ENCODE measurements at places on chromosomes 1 and 21.
A peak's percentile ranks its signal among the peaks of the same experiment; 100 is the strongest.

GRCh38 chr1:238777551-238777950, 608.8 kb upstream of the CHRM3 start:
- H3K27ac ChIP-seq: no peak overlapping the region
- no peaks in the 10 kb centered on the region for H3K36me3 ChIP-seq
- DNase-seq: no peak

GRCh38 chr1:31523769-31524168, 52.5 kb upstream of the TINAGL1 start:
- no peak overlapping the region for H3K4me3 ChIP-seq
- no peak for DNase-seq
- H3K4me1 ChIP-seq: peaks cover 42% of the 10 kb centered on the region
- H3K27me3 ChIP-seq: no peaks in the 10 kb centered on the region
- H3K27ac ChIP-seq: peak overlapping the region; percentile 61
- no peaks in the 10 kb centered on the region for H3K36me3 ChIP-seq

- H3K27me3 ChIP-seq: no peaks in the 10 kb centered on the region
- H3K27ac ChIP-seq: no peak overlapping the region
- H3K4me3 ChIP-seq: no peak overlapping the region
- no peak for DNase-seq
Measured at GRCh38 chr1:22111620-22112019, 31.3 kb downstream of the WNT4 start.

DNA sequence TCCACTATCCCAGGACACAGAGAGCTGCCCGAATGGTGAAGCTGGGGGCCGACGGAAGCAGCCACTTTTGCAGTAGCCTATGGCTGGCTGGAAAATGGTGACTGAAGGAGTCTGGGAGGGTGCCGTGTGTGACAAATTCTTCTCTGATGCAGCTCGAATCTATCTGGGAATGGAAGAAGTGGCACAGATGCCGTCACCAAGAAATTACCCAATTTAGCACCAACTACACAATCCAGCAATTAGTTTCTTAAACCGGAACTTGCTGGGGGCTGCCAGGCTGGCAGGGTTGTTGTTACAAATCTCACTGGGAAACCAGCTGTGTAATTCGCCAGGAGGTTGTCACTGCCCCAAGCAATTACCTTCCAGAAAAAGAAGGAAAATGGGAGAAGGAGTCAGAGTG, 18.0 kb downstream of the DLGAP3 start:
- no peaks in the 10 kb centered on the region for H3K4me1 ChIP-seq
- H3K4me3 ChIP-seq: no peak overlapping the region
- H3K36me3 ChIP-seq: no peaks in the 10 kb centered on the region
- no peak for DNase-seq

DNA sequence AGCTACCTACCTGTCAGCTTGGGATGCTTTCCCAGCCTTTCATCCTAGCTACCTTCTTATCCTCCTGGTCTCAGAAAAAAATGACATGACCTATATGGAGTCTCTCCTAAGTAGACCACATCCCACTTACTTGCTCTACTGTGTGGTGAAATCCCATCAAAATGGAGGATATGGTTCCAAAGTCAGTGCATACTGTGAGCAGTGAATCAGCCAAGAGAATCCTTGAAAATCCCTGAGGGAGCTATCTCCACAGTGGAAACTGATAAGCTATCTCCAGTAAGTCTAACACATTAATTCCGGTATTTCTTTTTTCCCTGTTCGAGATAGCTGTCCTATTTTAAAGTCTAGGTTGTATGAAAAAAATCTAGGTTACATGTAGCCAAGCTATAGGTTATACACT, 189.7 kb downstream of the FGGY start:
- H3K4me3 ChIP-seq: no peak overlapping the region
- no peak for DNase-seq
- H3K27ac ChIP-seq: no peak overlapping the region
- no peaks in the 10 kb centered on the region for H3K27me3 ChIP-seq
- H3K4me1 ChIP-seq: peaks cover 11% of the 10 kb centered on the region

DNA sequence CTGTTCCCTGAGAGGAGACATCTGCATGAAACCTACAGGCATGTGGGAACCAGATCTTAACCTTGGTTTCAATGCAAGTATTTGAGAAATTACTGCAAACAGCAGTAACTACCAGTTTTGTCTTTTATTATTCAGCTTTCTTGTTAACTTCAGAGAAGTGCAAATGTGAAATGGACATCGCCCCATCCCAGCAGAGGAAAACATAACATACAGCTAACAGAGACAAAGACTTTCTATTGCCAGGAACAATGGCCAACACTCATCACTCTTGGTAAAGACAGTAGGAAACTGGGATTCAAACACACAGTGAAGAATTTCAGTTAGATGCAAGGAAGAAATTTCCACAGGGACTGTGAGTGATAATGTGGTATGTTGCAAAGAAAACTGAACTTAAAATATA, 115.1 kb downstream of the SLC30A10 start:
- no peak overlapping the region for H3K27ac ChIP-seq
- H3K36me3 ChIP-seq: no peaks in the 10 kb centered on the region
- DNase-seq: no peak
- H3K4me3 ChIP-seq: no peak overlapping the region

GRCh38 chr1:18569811-18570545, 60.7 kb upstream of the PAX7 start:
- H3K4me1 ChIP-seq: no peaks in the 10 kb centered on the region
- H3K4me3 ChIP-seq: no peak overlapping the region
- H3K27me3 ChIP-seq: no peaks in the 10 kb centered on the region
- no peak for DNase-seq

GRCh38 chr1:56199956-56200355, 379.4 kb downstream of the PLPP3 start:
- H3K36me3 ChIP-seq: no peaks in the 10 kb centered on the region
- H3K4me3 ChIP-seq: no peak overlapping the region
- no peaks in the 10 kb centered on the region for H3K27me3 ChIP-seq
- no peak for DNase-seq
- H3K4me1 ChIP-seq: peaks cover 6% of the 10 kb centered on the region

DNA sequence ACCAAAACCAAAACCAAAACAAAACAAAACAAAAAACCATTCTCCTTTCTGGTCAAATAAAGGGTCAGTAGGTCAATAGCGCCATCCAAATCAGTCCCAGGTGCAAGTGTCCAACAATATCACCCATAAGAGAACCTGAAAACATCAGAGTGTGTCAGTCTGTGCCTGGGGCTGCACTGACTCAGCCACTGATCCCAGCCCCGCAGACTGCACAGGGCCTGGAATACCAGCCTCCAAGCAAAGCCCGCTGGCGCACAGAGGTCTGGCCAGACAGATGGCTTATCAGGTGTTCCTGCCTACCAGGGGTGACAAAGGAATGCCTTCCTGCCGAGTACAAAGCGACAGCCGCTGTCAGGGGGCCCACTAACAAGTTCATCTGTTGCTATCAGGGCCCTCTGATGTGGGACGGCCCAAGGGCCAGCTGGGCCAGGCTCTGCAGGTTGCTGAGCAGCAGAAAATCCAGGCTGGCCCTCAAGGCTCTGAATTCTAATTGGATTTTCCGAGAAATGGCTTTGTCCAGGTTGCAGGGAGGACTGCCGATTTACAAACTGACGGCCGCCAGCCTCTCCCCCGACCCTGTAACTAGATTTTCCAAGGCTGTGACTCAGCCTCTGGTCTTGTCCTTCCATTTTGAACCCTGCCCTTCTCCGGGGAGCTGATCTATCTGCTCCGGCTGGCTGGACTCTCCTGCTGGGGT, 13.7 kb upstream of the TMEM51 start:
- peaks cover 4% of the 10 kb centered on the region for H3K27me3 ChIP-seq
- no peak overlapping the region for H3K27ac ChIP-seq
- no peak overlapping the region for H3K4me3 ChIP-seq
- peaks cover 7% of the 10 kb centered on the region for H3K4me1 ChIP-seq
- H3K36me3 ChIP-seq: no peaks in the 10 kb centered on the region
- DNase-seq: no peak

DNA sequence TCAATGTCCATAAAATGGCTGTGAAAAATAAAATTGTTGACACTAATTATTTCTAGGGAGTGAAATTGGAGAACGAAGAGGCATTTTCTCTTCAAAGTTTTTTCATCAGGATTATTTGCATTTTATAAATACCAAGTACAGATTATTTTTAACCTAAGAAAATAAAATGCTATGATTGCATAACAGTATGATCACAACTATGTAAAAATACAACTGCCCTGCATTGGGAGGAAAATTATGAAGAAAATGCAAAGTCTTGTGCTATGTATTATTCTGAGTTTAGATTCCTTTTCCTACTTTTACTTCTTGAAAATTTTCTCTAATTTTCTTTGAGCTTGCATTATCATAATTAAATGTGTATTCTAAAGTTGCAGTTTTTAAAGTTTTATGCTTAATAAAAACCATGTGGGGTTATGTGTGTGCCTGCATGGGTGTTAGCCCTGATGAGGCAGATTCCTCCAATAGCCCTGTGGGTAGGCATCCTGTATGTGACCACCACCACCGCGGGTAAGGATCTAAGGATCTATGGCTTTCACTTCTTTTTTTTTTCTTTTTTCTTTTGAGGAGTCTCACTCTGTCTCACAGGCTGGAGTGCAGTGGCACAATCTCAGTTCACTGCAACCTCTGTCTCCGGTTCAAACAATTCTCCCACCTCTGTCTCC, 24.7 kb downstream of the STX6 start:
- DNase-seq: no peak
- peaks cover 7% of the 10 kb centered on the region for H3K36me3 ChIP-seq
- no peaks in the 10 kb centered on the region for H3K27me3 ChIP-seq
- no peaks in the 10 kb centered on the region for H3K4me1 ChIP-seq
- no peak overlapping the region for H3K27ac ChIP-seq

GRCh38 chr1:63407002-63407401, 39.6 kb downstream of the ALG6 start:
- H3K27ac ChIP-seq: no peak overlapping the region
- no peaks in the 10 kb centered on the region for H3K4me1 ChIP-seq
- DNase-seq: no peak

- H3K4me3 ChIP-seq: no peak overlapping the region
- no peak for DNase-seq
- H3K36me3 ChIP-seq: peaks cover 59% of the 10 kb centered on the region
- peaks cover 25% of the 10 kb centered on the region for H3K4me1 ChIP-seq
- no peaks in the 10 kb centered on the region for H3K27me3 ChIP-seq
Measured at GRCh38 chr1:17632106-17632505, 92.6 kb downstream of the ARHGEF10L start.

DNA sequence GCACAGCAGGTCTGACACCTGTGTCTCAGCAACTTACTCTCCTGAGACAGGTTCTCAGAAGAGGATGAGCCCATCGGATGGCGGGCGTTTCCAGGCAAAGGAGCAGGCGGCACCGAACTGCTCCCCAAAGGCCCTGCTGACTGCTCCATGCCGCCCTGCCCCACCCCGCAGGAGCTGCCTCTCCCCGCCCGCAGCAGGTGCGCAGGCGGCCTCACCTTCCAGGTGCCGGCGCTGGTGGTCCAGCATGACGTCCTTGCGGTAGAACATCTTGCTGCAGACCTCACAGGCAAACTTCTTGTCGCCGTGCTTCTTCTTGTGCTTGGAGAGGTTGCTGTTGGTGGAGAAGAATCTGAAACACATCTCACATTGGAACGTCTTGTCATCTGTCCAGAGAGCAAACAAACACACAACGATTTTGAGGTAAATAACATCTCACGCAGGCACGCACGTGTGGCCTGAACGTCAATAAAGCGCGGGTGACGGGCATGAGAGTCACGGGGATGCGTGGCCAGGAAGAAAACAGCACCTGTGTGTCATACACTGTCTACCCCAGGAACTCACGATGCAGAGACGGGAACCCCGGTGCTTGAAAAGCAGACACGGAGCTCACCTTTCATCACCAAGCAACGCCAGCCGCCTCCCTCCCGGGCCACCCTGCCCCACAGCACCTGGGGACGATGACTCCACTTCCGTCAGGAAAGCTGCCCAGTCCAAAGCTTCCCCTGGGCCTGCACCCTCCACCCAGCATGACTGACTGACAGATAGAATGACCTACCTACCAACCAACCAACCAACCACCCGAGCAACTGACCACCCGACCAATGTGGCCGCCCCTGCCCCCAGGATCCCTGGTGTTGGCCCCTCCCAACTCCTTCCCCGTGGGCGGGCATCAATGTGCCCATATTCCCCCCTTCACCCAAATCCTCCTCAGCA, 50.9 kb downstream of the PRDM15 start:
- H3K27ac ChIP-seq: no peak overlapping the region
- DNase-seq: no peak
- H3K4me3 ChIP-seq: no peak overlapping the region
- no peaks in the 10 kb centered on the region for H3K27me3 ChIP-seq
- no peaks in the 10 kb centered on the region for H3K4me1 ChIP-seq
- peaks cover 73% of the 10 kb centered on the region for H3K36me3 ChIP-seq

GRCh38 chr1:240575981-240576662, 35.8 kb downstream of the GREM2 start:
- no peak overlapping the region for H3K27ac ChIP-seq
- no peak overlapping the region for H3K4me3 ChIP-seq
- no peaks in the 10 kb centered on the region for H3K4me1 ChIP-seq
- H3K27me3 ChIP-seq: no peaks in the 10 kb centered on the region

DNA sequence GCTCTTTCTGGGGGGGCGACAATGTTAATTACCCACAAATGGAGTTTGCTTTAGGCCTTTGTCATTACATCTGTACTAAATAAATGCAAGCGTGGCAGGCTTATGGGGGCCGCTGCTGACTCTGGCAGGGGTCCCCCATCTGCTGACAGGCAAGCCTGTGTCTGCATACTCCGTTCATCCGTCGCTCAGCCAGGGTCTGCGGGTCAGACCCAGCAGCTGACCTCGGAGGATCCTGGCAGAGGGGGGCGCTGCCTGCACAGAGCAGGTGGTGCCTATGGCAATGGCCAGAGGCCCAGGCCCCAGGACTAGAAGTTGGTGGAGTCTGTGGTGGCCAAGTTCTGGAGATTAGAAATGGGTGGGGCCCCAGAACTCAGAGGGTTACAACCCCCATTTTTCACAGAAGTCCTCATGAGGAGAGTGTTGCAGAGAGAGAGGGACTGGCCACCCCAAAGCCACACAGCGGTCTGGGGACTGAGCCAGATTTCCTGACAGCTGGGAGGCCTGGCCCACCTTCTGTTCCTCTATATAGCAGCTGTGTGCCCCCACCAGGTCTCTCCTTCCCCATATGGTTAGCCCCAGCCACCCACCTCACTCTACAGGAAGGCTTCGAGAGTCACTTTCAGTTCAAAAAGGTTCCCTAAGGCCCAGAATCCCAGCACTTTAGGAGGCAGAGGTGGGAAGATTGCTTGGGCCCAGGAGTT, 31.0 kb downstream of the TTC39A start:
- H3K4me3 ChIP-seq: no peak overlapping the region
- no peak for DNase-seq
- no peaks in the 10 kb centered on the region for H3K27me3 ChIP-seq
- H3K27ac ChIP-seq: no peak overlapping the region
- peaks cover 4% of the 10 kb centered on the region for H3K4me1 ChIP-seq
